HuH-7.5 (cell line): ENCODE measurements at places on chromosomes 2 and 18.

DNA sequence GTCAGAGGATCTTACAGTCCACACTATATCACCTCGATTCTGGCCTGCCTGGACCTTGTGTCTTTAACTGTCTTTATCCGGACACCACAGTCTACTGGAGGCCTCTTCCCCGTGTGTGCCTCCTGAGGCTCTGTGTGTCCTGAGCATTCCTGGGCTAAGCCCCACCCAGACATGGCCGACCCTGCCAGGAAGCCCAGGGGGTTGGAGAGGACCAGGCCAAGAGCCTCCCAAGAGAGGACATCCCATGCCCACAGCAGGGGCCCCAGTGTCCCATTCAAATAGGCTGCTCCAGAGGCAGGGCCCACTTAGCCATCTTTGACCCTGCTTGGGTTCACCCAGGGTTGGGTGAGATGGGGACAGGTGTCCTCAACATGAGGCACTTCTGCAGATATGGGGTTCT is 84.7 kb upstream of the OTOS start:
- no peak for DNase-seq

DNA sequence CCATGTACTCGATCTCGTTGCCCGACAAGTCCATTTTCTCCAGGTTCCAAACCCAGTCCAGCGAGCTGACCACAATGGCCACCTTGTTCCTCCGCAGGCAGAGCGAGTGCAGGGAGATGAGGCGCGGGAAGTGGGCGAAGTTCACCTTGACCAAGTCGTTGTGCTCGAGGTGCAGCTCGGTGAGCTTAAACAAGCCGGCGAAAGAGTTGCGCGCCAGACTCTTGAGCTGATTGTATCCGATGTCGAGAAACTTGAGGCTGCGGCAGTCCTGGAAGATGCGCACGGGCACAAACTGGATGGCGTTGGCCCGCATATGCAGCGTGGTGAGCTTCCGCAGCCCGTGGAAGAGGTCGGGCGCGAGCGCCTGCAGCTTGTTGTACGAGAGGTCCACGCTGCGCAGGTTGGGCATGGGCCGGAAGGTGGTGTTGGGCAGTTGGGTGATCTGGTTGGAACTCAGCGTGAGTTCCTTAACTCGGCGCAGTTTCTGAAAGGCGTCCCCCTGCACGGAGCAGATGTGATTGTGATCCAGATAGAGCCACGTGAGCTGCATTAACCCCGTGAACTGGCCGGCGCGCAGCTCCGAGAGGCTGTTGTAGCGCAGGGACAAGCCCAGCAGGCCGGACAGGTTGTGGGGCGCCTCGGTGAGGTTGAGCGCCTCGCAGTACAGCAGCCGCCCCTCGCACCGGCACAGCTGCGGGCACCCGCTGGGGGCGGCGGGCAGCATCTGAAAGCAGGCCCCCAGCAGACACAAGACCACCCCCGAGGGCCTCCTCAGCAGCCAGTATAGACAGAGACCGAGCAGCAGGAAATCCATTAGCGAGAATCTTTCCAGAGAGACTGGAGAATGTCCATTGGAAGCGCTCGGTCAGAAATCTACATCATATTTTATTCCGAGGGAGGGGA is 1.3 kb downstream of the LRRTM1 start:
- DNase-seq, result no peak

- DNase-seq, result no peak
Observed at GRCh38 chr18:37805773-37806404, 240.3 kb upstream of the CELF4 start.

GRCh38 chr2:159362816-159363251 is 76.3 kb upstream of the WDSUB1 start:
- DNase-seq, result no peak

GRCh38 chr2:210558708-210559107 is 2.3 kb downstream of the CPS1 start:
- no peak for DNase-seq

- DNase-seq, result no peak
Observed at GRCh38 chr2:202009019-202009481, 24.6 kb upstream of the FZD7 start.

DNA sequence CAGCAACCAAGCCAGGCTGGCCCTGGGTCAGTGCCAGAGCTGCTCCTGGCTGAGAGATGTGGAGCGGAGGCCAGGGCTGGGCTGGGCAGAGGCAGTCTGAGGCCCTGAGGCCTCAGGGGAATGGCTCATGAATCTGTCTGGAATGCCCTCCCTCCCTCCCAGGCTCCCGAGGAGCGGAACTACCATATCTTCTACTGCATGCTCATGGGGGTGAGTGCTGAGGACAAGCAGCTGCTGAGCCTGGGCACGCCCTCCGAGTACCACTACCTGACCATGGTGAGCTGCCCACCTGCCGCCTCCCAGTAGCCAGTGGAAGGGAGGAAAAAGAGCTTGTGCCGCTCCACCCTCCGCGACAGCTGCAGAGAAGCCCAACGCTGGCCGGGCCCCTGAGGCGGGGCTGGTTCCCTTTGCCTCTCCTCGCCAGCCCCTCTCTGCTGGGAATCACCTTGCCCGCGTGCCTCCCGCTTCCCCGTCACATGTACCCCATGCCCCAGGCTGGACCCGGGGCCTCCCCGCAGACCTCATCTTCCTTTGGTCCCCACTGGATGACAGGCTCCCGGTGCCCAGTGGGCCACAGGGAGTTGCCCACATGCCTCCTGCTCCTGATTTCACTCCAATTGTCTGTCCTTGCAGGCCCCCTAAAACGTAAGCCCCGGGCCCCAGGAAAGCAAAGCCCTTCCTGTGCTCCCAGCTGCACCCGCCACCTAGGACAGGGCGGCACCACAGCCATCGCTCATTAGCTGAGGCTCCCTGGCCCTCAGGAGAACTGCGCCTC is 41.1 kb downstream of the MYO7B start:
- no peak for DNase-seq

DNA sequence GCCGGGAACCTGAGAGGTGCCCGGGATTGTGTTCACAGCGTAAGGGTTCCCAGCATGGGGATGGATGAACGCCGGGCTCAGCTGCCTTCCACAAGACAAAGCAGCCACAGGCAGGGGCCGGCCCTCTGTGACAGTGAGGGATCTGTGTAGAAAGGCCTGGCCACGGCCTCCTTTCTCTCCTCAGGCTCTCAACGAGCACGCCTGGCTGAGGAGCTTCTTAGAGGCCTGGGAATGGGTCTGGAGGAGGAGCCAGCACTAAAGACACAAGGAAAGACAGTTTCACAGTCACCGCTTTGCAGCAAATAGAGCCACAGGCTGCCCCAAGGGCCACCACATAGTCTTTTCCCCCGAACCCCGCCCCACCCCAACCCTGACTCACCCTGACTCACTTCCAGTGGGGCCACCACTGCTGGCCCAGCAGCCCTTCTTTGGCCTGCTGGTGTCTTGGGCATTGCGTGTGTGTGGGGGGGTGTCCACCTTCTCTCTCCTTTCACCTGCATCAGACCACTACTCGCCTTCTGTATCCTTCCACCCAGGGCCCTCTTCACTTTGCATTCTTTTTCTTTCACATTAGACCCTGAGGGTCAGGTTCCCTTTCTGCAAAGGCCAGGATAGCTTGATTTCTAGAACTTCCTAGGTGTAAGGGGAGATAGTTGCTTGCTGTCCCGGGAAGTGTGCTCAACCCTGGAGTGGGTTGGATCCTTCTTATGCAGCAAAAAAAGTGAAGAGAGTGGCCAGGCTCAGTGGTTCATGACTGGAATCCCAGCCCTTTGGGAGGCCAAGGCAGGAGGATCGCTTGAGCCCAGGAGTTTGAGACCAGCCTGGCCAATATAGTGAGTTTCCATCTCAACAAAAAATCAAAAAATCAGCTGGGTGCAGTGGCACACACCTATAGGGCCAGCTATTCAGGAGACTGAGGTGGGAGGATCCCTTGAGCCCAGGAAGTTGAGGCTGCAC is 19.3 kb upstream of the HPCAL1 start:
- no peak for DNase-seq

DNA sequence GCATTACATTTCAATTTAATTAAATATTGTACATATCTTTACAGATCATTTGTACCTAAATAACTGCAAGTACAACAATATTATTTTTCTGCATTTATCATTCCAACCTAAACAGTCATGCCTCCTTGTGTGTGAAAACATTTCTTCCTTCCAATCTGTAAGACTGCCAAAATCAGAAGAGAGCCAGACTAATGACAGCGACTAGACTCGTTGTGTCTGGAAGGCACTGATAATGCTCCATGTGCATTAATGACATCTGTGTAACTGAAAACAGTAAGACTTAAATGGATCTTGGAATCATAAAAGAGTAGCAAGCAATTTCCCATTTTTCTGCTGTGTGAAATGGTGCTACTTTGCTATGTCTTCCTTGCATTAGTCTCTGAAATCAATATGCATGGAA is 278.0 kb upstream of the DSEL start:
- DNase-seq, result no peak

- DNase-seq, result no peak
Observed at GRCh38 chr2:60368456-60368855, 185.0 kb downstream of the BCL11A start.

DNA sequence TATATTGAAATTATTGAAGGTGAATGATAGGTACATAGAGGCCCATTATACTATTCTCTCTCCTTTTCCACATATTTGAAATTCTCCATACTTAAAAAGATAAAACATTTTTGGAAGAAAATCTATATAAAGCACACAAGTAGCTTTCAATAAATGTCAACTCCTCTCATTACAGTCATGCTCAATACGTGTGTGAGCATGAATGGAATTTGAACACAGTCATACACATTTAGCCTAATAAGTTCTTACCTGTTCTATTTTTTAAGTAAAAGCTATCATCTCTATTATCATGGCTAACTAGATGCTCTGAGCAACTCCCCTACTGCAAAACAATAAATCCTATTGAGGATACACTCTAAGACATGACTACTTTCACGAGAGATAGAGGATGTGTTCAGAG is 41.9 kb upstream of the SPATS2L start:
- DNase-seq, result no peak

DNA sequence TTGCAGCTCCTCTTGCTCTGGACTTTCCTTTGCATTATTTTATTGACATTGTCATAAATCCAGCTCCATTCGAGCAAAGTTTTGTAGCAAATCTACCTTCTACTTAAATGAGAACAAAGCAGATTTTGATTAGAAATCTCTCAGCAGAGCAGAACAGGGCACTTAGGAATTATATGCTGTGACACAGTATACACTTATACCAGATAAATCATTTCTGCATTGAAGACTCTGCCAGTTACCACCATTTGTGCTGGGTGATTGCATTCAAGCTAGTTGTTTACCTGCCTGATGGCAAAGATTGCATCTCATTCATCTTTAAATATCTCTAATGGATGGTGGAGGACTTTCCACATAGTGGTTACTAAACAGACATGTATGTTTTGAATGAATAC is 441.7 kb upstream of the HNMT start:
- DNase-seq, result no peak

- DNase-seq, result no peak
Observed at GRCh38 chr2:69077252-69077950, 64.4 kb downstream of the ANTXR1 start.

GRCh38 chr2:166000401-166000800 is 46.8 kb upstream of the TTC21B start:
- DNase-seq, result no peak

- no peak for DNase-seq
Observed at GRCh38 chr18:7541835-7542234, 25.3 kb upstream of the PTPRM start.

GRCh38 chr2:98634406-98635092 is 26.2 kb downstream of the UNC50 start:
- no peak for DNase-seq

- DNase-seq, result no peak
Observed at GRCh38 chr2:175817221-175817620, 184.8 kb downstream of the LNPK start.

DNA sequence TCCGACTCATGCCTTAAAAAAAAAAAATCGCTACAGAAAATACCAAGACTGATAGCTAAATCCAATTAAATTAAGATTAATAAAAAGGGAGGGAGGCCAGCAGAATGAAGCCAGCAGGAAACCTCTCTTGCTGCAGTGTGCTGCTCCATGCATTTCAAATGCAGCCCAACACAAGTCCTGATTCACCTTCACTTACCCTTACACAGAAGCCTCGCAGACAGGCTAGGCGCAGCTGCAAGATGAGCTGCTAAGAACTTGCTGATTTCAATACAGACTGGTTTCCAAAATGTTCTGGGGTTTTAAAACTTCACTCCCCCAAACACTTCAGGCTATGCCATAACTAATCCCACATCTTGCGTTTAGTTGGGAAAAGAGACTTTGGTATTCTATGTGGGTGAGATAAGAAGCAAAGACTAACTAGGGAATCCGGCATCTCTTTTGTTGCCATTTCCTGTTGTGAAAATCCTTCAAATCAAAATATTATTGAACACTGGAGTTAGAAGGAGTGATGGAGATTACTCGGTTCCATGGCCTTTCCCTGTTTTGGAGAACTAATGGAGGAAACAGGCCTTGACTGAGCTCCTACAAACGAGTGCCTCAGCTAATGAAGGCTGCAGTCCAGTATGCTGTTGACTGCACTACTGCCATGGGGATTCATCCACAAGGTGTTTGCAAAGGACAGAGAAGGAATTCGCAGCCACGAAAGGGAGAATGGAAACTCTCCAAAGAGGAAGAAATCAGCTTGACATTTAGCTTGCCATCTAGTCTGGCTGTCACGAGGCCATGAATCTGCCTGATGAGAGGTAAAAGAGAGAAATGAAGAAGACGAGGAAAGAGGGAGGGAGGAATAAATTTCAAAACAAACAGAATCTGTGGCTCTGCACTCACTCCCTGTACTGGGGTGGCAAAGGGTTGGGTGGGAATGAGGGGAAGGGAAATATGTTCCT is 67.3 kb downstream of the CLHC1 start:
- DNase-seq, result no peak

DNA sequence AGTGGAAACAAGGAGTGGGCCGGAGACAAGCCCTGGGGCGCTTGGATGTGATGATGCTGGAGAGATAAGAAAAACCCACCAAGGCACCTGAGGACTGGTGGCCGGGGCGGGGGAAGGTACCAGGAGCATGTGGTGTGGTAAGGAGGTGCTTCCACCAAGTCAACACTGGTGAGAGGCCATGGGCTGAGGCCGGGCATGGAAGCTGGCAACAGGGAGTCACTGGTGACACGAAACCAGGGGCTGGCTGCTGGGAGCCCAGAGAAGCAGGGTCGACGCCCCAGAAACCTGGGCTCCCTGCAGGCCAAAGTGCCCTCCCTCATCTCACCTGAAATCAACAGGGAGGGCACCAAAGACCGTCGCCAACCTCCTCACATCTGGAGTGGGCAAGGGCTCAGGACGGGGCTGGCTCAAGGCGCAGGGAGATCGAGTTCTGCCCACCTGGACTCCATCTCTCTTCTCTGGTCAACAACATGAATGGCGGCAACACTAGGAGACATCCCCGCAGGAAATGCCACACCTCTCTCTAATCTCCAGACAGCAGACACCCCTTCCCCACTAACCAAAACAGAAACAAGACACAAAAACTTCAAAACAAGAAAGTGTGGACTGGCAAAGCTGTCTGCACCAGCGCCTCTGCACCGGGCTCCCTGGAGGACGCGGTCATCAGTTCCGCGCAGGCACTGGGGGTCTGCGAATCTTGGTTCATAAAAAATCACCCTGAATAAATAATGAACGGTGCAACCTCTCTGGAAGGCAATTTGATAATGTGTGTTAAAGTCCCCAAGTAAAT is 185.5 kb downstream of the HDAC4 start:
- DNase-seq, result no peak

- no peak for DNase-seq
Observed at GRCh38 chr2:128438091-128438490, 119.4 kb upstream of the HS6ST1 start.
